ENCODE measurements at places on chromosomes 6 and 20.

DNA sequence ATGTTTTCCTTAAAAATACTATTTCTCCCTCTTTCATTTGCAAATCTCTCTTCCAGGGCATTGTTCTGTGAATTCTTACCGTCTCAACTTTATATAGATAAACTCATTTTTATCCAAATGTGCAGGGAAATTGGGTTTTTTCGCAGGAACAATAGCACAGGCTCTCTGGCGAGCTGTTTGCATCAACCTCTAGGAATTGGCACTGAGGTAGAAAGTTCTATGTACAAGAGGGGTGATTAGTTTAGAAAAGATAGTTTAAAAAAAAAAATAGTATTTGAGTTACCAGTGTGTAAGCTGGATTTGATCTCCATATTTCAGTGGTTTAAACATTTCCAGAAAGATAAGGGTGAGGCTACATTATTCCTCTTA lies 129.7 kb upstream of the BTN3A2 start:
- DNase-seq: no peak

DNA sequence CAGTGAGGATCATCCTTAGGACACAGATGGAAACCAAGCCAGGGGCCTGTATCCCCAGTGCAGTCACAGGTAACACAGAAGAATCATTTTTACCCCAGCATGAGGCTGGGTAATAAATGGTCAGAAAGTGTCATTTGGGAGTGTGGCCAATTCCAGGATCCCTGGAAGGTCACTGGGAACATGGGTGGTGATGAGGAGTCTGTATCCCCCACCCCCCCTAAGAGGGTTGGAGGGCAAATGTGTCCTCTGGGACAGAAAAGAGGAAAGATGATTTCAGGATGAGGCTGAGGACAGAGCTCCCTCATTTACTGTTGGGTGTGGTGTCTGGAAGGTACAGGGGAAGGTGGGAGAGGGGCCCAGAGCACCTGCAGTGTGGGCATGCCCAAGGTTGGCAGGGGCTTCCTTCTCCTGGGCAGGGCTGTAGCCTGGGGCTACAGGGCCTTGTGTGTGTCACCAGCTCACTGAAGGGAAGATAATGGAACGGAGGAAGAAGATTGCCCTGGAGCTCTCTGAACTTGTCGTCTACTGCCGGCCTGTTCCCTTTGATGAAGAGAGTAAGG lies 34.5 kb downstream of the PLCG1 start:
- no peak for DNase-seq

- DNase-seq: no peak
Measured at GRCh38 chr6:142301651-142302391, at the start of gene ADGRG6. TSS of gene ADGRG6 (plus strand) at chr6:142302007. CDS start at chr6:142302330, 323 bp downstream.

GRCh38 chr6:80728101-80728750 lies 621.8 kb downstream of the BCKDHB start:
- no peak for DNase-seq

GRCh38 chr6:155278319-155279049 lies 14.7 kb downstream of the CLDN20 start:
- no peak for DNase-seq

GRCh38 chr6:108250240-108250866 lies 10.5 kb downstream of the SNX3 start:
- DNase-seq: no peak

DNA sequence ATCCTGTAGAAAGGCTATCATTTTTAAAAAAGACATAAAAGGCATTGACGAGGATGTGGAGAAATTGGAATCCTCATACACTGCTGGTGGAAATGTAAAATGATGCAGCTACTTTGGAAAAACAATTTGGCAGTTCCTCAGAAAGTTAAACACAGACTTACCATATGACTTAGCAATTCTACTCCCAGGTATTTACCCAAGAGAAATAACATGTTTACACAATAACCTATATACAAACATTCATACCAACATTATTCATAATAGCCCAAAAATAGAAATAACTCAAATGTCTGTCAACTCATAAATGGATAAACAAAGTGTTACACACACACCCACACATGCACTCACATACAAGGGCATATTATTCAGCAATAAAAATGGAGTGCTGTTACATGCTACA lies 23.4 kb upstream of the CEP85L start:
- no peak for DNase-seq

GRCh38 chr6:65799389-65799788 lies 92.4 kb upstream of the EYS start:
- DNase-seq: no peak

DNA sequence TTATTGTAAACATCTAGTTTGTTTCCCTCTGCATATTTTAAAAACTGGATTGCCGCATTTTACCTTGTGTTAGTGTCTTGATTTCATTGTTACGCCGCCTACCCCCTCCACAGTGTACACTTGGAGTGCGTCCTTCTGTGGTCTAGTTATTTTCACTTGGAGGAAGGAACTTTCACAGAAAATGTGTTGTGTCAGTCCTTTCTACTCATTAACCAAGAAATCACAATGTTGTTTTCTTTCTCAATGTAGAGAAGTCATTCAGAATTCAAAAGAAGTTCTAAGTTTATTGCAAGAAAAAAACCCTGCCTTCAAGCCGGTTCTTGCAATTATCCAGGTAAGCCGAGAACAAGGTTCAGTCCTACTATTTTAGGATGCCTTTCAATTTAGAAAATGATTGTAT lies 10.3 kb downstream of the MTHFD1L start:
- no peak for DNase-seq

DNA sequence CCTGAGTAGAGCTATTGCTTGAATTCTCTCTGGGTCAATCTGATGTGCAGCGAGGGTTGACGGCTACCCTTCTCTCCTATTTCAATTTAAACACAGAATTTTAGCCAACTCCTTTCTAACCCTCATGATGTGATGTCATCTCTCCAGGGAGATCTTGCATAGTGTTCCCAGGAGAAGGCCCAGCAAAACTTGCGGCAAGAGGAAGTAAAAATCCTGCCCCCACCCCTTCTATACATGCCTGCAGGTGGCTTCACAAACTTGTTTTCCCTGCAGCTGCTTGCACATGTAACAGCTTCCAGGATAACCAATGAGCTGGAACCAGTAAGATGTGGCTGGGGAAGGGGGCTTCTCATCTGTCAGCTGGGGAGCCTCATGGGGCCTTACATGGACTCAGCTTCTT lies 169.3 kb upstream of the CDH4 start:
- no peak for DNase-seq

GRCh38 chr20:44540834-44541233 lies 19.0 kb upstream of the SERINC3 start:
- DNase-seq: no peak

DNA sequence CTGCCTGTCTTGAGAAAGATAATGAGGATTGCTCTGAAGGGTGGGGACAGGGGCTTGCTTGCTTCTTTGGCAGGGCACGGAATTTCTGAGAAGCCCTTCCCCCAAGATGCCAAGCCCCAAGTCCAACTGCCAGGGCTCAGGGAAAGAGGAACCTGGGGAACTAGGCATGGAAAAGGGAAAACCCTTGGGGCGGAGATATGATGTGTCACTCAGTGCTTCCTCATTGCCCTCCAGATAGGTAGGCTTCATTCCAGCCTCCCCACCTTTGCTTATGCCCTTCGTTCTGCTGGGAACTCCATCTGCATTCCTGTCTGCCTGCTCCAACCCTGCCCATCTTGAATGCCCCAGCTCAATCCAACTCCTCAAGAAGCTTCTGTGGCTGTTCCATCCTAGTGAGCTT lies 61.2 kb downstream of the VEGFA start:
- DNase-seq: no peak

DNA sequence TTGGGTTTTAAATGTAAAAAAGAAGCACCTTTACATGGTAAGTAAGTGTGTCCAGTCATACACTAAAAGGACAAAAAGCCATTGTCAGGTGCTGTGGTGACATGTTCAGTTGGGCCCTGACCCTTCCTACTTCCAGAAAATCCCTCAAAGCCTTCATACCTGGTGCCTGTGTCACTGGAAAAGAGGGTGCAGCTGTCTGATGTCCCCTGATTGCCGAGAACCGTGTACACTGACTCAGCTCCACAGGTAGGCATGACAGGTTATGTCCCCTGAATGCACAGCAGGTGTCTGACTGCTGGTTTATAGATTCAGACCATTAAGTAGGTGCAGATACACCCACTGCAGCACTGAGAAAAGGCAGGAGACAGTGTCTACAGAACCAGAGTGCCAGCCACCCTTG lies 99.1 kb downstream of the FOXC1 start:
- no peak for DNase-seq

- no peak for DNase-seq
Measured at GRCh38 chr6:149194820-149195558, 122.5 kb upstream of the TAB2 start.

DNA sequence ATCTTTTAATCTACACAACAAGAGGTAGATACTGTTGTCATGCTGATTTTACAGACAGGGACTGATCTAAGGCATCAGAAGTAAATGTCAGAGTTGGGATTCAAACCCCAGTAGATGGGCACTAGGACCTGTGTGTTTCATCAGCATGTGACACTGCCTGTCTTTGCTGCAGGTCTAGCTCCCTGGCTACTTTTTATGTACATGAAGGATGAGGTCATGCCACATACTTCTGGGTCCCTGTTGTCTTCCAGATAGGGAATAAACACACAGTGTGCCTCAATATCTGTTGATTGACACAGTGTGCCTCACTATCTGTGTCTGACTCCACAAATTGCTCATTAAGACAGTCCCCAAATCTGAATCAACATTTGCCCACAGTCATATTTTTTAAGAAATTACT lies 106.9 kb downstream of the TFAP2B start:
- no peak for DNase-seq
